ENCODE measurements at places on chromosomes 2 and 18.

GRCh38 chr18:13320096-13320495, 101.5 kb downstream of the LDLRAD4 start:
- DNase-seq: no peak

GRCh38 chr2:101241158-101241557, 11.5 kb upstream of the CNOT11 start:
- DNase-seq: no peak

DNA sequence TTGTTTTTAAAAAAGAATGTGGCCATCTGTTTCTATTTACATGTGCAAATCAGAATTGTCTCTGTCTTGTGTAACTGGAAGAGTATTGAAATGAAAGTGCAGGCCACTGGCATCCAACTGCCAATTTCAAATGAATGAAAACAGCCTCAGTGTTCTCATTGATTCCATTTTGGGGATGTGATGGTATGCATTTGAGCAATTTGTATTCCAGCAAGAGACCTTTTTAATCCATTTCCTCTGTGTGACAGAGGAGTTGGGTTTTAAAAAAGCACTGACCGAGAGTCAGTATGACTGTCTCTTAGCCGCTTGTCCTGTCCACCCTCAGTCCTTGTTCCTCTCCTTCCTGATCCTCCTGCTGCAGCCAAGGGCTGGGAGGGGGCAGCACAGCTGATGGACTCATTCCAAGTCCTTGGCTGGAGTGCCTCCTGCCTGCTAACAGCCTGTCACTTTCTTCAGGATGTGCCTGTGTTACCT, 50.0 kb downstream of the ASAP2 start:
- DNase-seq: peak; percentile 25

GRCh38 chr18:2409906-2410305, 161.4 kb downstream of the METTL4 start:
- no peak for DNase-seq

- peak; percentile 76 for DNase-seq
These were observed at the start of gene OBSL1 for GRCh38 chr2:219571311-219572236. TSS of gene OBSL1 (minus strand) at chr2:219571539. CDS start at chr2:219571232, 307 bp downstream.

Measured in DMS79 treated with DMSO at 0.1 percent for 48 hours (cell line).